ENCODE measurements at places on chromosomes 4 and X.

DNA sequence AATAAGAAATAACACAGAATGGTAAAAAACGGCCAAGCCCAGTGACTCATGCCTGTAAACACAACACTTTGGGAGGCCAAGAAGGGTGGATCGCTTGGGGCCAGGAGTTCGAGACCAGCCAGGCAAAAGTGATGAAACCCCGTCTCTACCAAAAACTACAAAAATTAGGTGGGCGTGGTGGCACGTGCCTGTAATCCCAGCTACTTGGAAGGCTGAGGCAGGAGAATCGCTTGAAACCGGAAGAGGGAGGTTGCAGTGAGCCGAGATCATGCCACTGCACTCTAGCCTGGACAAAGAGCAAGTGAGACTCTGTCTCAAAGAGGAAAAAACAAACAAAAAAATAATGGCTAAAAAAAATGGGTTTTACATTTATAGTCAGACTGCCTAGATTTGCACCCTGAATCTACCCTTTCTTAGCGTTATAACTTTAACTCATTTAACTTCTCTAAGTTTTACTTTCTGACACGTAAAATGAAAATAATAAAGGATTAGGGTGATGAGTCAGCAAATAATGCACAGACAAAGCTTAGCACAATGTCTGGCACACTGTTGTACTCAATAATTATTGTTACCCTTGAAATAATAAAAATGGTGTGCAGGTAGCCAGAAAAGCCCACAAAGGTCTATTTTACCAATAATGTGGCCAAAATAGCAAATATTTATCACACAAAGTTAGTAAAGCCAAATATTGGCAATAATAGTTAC is 55.0 kb downstream of the ATP11C start:
- no peak for DNase-seq

GRCh38 chrX:8850478-8850877 is 49.3 kb upstream of the FAM9A start:
- no peak for DNase-seq

- DNase-seq = no peak
Observed at GRCh38 chrX:132023896-132024386, 839 bp downstream of the STK26 start.

GRCh38 chrX:39011454-39012221 is 210.4 kb downstream of the MID1IP1 start:
- DNase-seq = no peak

DNA sequence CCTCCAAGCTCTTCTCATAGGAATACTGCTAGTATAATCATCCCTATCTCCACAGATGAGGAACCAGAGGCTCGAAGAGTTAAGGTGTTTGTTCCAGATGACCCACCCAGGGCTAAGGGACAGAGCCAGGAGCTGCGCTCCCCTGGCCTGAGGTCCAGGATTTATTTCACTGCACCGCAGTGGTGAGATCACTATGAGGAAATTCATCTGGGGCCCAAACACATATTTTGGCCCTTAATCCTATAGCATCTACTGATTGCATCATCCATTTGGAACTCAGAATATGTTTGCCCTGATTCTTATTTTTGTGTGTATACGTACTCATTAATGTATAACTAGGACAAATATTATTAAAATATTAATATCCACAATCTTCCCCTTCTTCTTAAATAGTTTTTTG is 100.1 kb upstream of the RBPJ start:
- no peak for DNase-seq

DNA sequence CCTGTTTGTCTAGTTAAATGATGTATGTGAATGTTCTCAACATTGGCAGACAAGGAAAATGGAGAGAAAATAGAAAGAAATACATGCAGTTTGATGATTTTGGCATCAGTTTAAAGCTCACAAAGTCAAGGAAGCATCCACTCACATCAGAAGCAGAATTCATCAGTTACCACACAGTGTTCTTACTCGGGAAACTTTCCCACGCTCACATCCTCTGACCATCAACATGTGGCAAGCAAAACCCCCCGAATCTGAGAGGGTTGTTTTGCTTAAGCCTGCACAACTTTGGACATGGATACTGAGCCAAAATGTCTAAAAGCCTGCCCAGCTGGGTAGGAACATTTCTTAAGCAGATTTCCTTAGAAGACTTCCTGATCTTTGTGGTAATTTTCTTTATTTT is 407.6 kb downstream of the ANKRD50 start:
- DNase-seq = no peak

- DNase-seq = no peak
Observed at GRCh38 chrX:56744996-56745395, 16.0 kb downstream of the NBDY start.

DNA sequence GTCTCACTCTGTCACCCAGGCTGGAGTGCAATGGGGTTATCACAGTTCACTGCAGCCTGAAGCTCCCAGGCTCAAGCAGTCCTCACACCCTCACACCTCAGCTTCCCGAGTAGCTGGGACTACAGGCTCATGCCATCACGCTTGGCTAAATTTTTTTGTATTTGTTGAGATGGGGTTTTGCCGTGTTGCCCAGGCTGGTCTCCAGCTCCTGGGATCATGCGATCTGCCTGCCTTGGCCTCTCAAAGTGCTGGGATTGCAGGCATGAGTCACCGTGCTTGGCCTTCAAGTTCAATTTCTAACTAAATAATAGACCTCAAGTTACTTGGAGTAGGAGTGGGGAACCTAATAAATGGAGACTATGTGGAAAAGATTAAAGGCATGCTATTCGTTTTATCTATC is 48.9 kb downstream of the MND1 start:
- no peak for DNase-seq

GRCh38 chrX:68498044-68498507 is 775 bp upstream of the YIPF6 start:
- DNase-seq = no peak

GRCh38 chrX:39336671-39337311 is 535.5 kb downstream of the MID1IP1 start:
- no peak for DNase-seq

GRCh38 chr4:74501579-74501978 is 56.6 kb downstream of the AREG start:
- DNase-seq = no peak
